HCT116 (cell line): ENCODE measurements at places on chromosomes 5 and 9. TPM values are rescaled to one million over a fixed set of nuclear protein-coding genes. Genes with fewer than 3 reads are reported as not detected.

ZCCHC9 gene
- total RNA-seq, result 33.7 TPM

FGF10 gene
- total RNA-seq, result not detected

MARCOL gene
- not detected for total RNA-seq

PCDHGA9 gene
- 0.34 TPM for total RNA-seq

BTNL3 gene
- not detected for total RNA-seq

TLE1 gene
- total RNA-seq, result 17.3 TPM

DAB2IP gene
- 31.0 TPM for total RNA-seq

GRIN3A gene
- total RNA-seq, result not detected

RASGRF2 gene
- total RNA-seq, result 0.05 TPM

GKAP1 gene
- 6.8 TPM for total RNA-seq

POLK gene
- 17.3 TPM for total RNA-seq

FGFR4 gene
- 78.1 TPM for total RNA-seq

IGFBPL1 gene
- total RNA-seq, result not detected

ADAMTS2 gene
- total RNA-seq, result 3.9 TPM

SLC45A2 gene
- total RNA-seq, result not detected

CAAP1 gene
- 19.1 TPM for total RNA-seq

DDX4 gene
- total RNA-seq, result not detected
